ENCODE measurements at places on chromosomes 7 and 10.
A peak's percentile ranks its signal among the peaks of the same experiment; 100 is the strongest.

DNA sequence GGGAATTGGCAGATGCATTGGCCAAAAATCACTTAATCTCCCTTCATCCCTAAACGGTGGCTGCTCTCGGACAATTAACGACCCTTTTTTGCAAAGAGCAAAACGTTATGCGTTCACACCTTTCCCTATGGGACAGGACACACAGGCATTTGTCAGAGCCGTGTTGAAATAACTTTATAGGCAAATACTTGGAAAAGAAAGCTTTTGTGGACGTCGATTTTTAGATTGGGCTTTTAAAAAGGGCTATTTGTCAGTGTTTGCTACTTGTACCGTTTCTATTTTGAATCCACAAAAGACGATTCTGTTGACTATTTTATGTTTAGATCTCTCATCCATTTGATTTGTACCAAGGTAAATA lies 245.6 kb downstream of the SLC25A13 start:
- no peak for DNase-seq

DNA sequence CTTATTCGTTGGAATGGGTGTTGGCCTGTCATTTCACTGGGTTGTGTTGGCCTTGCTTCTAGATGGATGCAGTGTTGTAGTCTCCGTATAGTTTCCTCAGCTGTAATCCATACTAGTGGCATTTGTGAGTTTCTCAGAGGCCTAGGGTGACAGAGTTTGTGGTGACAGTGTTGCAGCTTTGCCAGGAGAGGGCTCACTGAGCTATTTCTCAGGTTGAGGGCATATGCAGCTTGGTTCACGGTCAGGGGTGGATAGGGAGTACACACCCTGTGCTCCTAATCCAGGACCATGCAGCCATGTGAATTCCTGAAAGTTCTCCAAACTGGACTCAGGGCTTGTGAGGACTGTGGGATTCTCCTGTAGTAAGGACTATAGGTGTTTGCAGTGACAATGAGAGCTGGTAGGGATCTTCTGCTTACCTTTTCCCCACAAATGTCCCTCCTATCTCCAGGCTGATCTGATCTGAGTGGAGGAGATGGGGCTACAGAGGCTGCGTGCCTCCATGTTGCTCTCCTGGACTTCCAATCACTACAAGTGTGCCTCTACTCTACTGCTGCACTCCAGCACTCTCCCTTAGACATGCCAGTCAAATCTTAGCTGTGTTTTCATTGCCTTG lies 229.0 kb downstream of the STK31 start:
- DNase-seq = peak; percentile 45

- no peak for DNase-seq
Measured at GRCh38 chr10:121919666-121920065, 8.2 kb downstream of the ATE1 start.

DNA sequence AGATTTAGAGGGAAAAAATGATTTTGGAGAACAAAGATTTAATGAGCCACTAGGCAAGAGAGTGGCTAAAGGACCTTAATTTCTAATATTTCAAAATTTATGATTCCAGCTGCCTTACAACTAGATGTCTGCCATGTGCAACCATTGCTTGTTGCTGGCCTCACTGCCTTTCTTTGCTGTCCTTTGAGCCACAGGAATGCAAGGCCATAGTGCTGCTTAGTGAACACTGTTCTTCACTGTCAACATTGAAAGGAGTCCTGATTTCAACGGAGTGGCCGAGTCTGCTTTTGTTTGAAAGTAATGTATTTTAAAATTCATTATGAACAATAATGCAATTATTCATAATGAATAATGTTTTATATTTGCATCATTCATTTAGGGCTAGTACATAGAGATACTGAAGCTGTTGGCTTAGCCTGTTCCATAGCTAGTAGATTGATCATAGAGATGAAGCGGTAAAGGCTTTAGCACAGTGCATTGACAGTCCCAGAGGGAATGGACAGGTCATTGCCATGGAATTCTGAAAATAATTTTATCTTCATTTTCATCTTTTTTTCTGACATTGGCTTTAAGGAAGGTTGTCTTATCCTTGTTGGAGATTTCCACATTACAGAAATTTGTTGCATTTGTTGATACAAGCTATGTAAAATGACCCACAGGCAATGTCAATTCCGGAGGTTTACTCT lies 544.1 kb downstream of the AUTS2 start:
- no peak for DNase-seq

GRCh38 chr10:11672836-11673235 lies 61.4 kb upstream of the USP6NL start:
- DNase-seq = no peak

GRCh38 chr7:90677486-90678404 lies 81.6 kb downstream of the CDK14 start:
- DNase-seq = no peak
